ENCODE measurements at places on chromosomes 6 and 20.

DNA sequence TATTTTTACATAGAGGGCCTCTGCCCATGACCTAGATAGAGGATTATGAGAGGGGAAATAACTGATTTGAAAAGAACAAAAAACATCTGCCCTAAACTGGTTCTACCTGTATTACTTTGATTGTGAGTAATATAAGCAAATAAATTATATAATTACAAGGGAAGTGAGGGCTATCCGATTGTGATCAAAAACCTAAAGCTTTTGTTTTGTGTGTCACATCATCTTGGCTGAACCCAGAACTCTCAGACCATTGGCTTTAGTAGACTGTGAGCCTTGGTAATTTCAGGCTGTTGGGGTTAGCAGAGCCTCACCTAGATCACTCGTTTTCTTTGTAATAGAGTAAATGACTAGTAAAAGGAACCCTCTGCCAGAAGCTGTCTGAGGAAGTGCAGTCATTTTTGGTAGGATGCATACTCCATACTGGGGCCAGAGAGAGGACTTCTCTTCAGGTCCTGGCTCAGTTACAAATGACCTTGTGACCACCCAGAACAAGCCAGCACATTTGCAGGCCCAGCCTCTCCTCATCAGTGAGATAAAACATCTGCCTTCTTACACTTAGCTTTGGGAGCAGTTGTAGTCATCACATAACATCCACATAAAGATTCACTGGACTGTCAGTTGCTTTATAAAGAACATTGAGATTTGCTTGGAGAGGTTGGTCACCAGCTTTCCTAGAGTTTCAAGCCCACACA is 13.5 kb downstream of the STK35 start:
- DNase-seq, result no peak

GRCh38 chr6:14721103-14721758 is 524.6 kb upstream of the JARID2 start:
- no peak for DNase-seq

DNA sequence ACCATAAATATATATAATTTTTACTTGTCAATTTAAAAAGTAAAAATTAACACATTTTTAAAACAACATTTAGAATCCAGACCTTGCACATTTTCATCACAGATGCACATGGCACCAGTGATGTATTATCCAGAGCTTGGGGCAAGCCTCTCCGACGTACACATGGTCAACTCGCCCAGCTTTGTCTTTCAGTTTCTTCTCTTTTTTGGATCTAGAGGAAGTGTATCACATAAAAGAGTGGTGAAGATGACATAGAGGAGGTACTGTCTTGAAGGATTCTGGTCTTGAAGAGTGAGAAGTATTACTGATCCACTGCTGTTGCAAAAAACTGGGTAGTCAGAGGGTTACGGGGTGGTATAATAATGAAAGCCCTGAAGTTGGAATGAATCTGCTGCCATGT is 46.9 kb upstream of the TAB2 start:
- no peak for DNase-seq

- DNase-seq, result no peak
Observed at GRCh38 chr6:11705483-11705882, 73.1 kb downstream of the ADTRP start.

- no peak for DNase-seq
Observed at GRCh38 chr20:23265226-23265625, 85.4 kb upstream of the NXT1 start.

- DNase-seq, result no peak
Observed at GRCh38 chr20:35539756-35540212, 2.1 kb upstream of the ERGIC3 start.

DNA sequence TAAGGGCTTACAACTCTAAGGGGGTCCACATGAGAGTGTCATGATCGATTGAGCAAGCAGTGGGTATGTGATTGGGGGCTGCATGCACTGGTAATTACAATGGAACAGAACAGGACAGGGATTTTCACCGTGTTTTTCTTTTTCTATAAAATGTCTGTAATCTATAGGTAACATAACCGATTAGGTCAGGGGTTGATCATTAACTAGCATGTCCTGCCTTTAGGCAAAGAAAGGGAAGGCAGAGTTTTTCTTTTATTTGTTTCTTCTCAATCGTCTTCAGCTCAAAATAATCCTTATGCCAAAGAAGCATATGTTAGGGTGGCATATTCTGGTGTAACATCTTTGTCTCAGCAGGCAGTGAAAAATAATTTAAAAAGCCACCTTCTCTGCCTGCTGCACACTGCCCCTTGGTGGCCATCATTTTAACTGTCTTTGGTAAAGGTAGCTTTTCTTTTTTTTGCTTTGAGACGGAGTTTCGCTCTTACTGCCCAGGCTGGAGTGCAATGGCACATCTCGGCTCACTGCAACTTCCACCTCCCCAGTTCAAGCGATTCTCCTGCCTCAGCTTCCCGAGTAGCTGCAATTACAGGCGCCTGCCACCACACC is 9.7 kb upstream of the CEP43 start:
- DNase-seq, result no peak

DNA sequence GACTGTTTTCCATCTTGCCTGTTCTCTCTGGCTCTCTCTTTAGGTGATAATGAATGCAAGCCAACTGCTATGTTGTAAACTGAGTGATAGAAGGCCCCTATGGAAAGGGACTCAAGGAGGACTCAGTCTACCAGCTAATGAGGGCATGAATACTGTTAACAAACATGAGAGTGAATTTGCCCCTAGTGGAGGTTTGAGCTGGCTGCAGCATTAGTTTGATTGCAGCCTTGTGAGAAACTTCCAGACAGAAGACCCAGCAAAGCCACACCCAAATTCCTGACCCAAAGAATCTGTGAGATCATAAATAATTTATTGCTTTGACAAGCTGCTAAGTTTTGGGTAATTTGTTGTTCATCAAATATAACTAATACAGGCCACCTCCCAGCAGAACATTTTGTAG is 50.0 kb upstream of the PLCB1 start:
- DNase-seq, result no peak

DNA sequence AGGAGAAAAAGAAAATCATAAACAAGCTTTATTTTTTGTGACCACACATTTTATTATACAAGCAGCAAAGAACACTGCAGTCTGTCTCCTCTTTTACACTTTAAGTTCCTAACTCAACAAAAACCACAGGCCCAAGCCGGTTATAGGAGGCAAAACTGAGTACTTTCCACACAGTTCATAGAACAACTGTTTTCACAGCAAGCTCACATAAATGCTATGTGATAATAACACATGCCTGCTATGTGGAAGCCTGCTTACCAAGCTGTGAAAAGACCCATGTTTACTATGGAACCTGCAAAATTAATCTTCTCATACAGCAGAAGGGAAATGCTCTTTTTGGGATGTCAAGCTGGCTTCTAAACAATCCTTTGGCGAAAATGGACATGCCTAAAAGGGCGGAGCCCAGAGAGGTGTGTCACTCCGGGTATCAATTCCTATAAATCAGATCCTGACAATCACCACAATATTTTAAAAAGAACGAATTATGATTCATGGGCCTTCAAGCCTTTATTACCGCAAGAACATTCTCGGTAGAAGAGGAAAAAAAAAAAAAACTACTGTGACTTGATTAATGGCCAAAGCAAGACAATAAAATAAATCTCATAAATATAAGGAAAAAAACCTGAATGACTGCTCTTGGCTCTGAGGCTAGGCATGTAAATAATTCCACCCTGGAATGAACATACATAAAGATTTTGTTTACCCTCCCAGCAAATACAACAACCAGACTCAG is 2.6 kb downstream of the TRERF1 start:
- DNase-seq, result no peak

DNA sequence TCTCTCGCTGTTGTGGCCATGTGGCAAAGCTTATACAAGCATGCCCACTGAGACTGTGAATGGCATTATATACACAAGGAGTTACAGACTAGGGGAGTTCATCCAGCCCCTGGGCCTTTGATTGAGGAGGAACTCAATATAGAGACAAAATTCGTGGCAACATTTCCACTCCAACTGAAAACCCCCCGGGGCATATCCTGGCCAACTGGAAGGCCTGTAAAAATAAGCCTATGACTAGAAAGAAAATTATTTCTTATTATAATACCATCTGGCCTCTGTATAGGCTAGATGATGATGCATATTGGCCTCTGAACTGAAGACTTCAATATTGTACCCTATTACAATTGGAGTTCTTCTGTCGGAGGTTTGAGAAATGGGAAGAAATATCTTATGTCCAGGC is 175.5 kb upstream of the GJE1 start:
- no peak for DNase-seq

DNA sequence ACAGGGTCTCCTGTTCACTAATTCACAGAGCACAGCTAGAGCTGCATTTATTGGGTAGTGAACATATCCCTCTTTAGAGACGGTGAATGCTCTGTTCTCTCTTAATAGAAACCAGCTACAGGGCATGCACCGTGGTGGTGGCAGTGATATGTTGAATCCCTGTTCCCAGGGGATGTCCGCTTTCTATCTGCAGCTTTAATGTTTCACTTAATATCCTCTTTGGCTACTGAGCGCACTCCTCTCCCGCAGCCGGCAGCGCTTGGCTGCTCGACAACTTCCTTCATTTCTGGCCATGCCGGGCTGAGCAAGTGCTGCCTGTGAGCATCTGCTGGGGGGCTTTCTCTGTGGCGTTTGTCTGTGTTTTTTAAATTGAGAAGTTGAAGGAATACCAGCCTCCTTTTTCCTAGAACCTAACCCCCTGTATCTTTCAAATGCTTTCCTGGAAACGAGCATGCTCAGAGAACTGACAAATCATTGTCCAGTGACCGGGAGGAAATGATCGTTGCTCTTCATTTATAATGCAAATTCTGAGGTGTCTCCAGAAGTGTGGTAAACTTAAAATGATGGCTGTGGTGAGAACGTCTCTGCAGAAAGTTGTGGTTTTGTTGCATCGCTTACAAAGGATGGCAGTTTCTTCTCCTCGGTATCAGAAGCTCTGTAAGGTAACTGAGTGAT is 297.9 kb downstream of the UTRN start:
- no peak for DNase-seq

GRCh38 chr6:138824482-138825144 is 28.7 kb downstream of the ECT2L start:
- DNase-seq, result no peak

DNA sequence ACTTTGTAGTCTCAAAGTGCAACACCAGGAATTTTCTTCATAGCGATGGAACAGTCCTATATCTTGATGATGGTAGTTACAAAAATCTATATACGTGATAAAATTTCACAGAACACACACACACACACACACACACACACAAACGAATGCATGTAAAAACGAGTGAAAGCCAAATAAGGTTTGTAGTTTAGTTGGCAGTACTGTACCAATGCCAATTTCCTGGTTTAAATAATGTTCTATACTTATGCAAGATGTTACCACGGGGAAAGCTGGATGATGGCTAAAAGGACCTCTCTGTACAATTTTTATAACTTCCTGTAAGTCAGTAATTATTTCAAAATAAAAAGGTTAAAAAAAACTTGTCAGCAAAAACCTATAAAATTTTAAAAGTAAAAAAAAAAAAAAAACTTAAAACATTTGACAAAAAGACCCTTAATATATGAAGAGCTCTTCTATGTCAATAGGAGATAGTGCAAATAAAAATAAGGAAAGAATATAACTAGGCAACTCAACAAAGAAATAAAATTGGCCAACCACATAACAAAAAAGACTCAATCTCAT is 37.6 kb downstream of the PDSS2 start:
- DNase-seq, result no peak

DNA sequence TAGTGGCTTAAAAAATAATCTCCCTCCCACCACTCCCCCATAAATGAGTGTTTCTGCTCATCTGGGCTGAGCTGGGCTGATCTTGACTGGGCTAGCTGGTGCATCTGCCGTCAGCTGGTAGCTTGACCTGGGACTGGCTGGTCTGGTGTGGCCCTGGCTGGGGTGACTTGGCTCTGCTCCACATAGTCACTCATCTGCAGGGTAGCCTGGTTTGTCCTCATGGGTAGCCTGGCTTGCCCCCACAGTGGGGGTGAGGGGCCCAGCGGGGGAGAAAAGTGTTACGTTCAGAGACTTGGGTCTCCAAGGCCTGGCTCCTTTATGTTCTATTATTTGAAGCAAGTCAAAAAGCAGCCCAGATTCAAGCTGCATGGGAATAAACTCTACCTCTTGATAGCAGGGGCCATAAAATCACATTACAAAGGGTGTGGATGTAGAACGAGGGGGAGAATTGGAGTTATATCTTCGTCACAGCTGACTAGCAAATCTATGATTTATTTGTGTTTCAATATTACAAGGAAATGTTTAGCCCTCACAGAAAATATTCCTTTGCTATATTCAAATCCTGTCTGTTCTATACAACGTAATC is 32.9 kb downstream of the EDN3 start:
- no peak for DNase-seq

- DNase-seq, result no peak
Observed at GRCh38 chr20:17795501-17796071, 95.8 kb downstream of the BANF2 start.

GRCh38 chr20:51095633-51096521 is 73.0 kb upstream of the KCNG1 start:
- DNase-seq, result no peak

DNA sequence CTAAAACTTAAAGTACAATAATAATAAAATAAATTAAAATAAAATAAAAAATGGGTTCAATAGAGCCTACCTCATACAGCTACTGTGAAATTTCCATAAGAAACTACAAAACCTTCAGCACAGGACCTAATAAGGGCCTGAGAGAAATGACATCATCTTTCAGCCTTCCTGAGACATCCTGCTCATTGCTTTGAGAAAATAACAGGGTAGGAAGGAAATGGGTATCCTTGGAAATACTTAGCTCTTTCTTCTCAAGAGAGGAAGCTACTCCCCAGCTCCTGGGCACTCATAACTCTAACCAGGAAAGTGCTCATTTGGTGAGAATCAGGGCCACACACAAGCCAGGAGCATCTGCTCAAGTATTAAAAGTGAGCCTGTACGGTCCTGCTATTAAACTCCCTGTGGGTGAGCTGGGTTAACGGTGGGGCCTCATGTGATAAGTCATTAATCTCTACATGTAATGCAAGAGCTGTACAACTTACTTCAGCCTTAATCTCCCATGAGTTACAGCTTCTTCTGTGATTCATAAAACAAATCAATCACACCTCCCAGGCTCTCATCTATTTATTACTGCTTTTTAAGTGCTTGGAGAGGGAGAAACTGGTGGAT is 141.4 kb downstream of the MAFB start:
- no peak for DNase-seq

DNA sequence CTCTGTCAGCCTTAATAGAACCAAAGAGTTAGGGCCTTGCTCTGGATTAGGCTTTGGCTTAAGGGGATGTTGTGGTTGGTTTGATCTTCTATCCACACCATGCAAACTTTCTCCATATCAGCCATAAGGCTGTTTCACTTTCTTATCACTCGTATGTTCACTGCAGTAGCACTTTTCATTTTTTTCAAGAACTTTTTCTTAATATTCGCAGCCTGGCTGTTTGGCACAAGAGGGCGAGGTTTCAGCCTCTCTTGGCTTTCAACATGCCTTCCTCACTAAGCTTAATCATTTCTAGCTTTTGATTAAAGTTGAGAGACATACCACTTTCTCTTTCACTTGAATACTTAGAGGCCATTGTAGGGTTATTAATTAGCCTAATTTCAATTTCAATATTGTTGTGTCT is 193.1 kb downstream of the NRN1 start:
- no peak for DNase-seq

GRCh38 chr6:102549221-102549874 is 1155.8 kb downstream of the GRIK2 start:
- no peak for DNase-seq

GRCh38 chr20:10699941-10700340 is 26.1 kb upstream of the JAG1 start:
- no peak for DNase-seq

GRCh38 chr6:21327326-21328112 is 266.0 kb upstream of the SOX4 start:
- no peak for DNase-seq

GRCh38 chr6:123306334-123306733 is 310.3 kb downstream of the CLVS2 start:
- no peak for DNase-seq

- no peak for DNase-seq
Observed at GRCh38 chr6:68059899-68060298, 575.2 kb upstream of the ADGRB3 start.

Measured in GM04504 (cell line).